Esophagus mucosa (tissue), 1 donor: ENCODE measurements at places on chromosomes 12 and 14. TPM values are rescaled to one million over a fixed set of nuclear protein-coding genes. Genes with fewer than 3 reads are reported as not detected.
A peak's percentile ranks its signal among the peaks of the same experiment; 100 is the strongest.

The KRT6C gene
- 2,886 TPM for total RNA-seq

The PSMB11 gene
- total RNA-seq, result not detected

The BIN2 gene
- total RNA-seq, result 1.5 TPM

DNA sequence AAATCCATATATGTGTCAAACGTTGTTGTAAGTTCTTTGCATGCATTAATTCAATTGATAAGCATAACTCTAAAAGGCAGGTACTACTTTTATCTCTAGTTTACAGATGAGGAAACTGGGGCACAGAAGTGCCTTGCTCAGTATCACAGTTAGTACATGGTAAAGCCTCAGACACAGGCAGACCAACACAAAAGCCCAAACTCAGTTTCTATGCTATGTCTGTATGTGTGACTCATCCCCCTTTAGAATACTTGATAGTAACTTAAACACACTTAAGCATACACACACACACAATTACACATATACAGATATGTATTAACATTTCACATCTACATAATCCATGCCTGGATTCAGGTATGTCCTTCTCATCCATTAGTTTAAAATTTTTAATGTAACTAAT lies 88.0 kb downstream of the EPS8 start:
- ATAC-seq, result peak; percentile 61

DNA sequence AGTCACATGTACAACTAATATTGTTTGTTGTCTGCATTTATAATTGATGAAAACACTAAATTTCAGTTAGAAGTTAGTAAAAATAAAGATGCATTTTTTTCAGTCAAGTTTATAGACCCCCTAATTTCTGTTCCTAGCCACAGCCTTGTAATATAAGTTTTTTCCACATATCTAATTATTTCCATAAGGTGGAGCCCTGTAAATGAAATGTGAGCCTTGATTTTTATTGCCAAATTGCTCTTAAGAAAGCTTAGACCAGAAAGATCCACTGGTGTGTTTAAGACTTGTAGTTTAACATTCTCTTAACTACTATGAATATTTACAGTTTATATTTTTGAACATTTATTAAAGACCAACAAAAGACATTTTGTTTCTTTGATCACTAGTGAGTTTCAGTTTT lies 322.1 kb upstream of the RGS6 start:
- ATAC-seq, result no peak
